DMS79 treated with DMSO at 0.1 percent for 48 hours (cell line): ENCODE measurements at places on chromosomes 3 and 15.

DNA sequence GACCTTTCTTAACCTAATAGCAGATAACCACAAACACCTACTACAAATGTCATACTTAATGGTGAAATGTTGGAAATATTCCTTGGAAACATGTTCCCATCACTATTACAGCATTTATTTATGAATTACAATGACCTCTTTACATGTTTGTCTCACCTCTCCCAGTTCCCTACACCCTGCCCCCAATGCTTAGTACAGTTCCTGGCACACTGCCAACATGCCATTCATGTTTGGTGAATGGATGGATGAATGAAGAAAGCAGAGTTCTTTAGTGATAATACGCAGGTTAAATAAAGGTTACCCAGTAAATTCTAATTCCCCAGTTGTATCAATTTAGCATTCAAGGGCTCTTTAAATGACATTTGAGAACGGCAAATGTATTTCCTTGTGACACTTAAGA lies 259.9 kb upstream of the ATP11B start:
- peak; percentile 86 for DNase-seq

GRCh38 chr3:149506965-149507364 lies 32.5 kb downstream of the TM4SF4 start:
- no peak for DNase-seq

- no peak for DNase-seq
Observed at GRCh38 chr15:82916161-82916952, 36.2 kb downstream of the HOMER2 start.

- no peak for DNase-seq
Observed at GRCh38 chr3:45210308-45211041, 15.6 kb downstream of the TMEM158 start.

- peak; percentile 31 for DNase-seq
Observed at GRCh38 chr15:58329781-58330671, 101.8 kb upstream of the LIPC start.

GRCh38 chr3:181756645-181757297 lies 45.0 kb downstream of the SOX2 start:
- no peak for DNase-seq

- no peak for DNase-seq
Observed at GRCh38 chr3:53320697-53321096, 26.6 kb downstream of the DCP1A start.

DNA sequence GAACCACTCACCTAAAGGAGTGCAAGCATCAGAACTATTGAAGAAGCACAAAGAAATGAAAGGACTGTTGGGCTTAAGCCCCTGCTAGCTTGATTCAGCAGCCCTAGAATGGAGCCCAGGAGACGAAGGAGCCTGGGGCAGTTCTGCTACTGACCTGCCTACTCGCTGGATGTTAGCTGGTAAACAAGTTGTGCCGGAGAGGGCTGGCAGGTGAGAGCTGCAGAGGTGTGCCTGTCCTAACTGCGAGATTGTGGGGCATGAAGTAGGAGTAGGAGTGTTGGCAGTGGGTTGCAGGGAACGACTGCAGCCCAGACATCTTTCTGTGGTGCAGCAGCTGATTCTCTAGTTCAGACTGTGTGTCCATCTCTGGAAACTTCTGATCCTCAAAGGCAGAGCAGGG lies 75.2 kb upstream of the GSK3B start:
- DNase-seq, result no peak
